Activated gamma-delta T cell (primary cell): ENCODE measurements at places on chromosomes 11 and 22.

- DNase-seq, result no peak
These were observed 13.2 kb upstream of the AIFM3 start for GRCh38 chr22:20953668-20954500.

DNA sequence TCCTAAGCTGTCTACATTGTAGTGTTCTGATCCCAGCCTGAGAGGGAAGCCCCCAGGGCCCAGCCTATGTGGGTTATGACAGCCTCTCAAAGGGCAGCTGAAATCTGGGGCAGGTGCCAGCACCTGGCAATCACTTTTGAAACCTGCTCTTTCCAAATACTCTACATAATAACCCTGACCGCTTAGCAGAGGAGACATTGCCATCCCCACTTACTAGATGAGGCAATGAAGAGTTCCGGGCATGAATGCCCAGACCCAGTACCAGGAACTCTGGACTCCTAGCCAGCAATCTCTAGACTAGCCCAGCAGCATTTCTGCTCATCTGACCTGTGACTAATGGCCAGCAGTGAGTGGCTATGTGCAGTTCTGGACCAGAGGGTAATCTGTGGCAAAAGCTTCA is 412.4 kb upstream of the CADM1 start:
- no peak for DNase-seq

- DNase-seq, result no peak
These were observed 96.2 kb downstream of the RASSF10 start for GRCh38 chr11:13105237-13105844.

- DNase-seq, result no peak
These were observed 6.2 kb downstream of the LARGE2 start for GRCh38 chr11:45928535-45929215.

DNA sequence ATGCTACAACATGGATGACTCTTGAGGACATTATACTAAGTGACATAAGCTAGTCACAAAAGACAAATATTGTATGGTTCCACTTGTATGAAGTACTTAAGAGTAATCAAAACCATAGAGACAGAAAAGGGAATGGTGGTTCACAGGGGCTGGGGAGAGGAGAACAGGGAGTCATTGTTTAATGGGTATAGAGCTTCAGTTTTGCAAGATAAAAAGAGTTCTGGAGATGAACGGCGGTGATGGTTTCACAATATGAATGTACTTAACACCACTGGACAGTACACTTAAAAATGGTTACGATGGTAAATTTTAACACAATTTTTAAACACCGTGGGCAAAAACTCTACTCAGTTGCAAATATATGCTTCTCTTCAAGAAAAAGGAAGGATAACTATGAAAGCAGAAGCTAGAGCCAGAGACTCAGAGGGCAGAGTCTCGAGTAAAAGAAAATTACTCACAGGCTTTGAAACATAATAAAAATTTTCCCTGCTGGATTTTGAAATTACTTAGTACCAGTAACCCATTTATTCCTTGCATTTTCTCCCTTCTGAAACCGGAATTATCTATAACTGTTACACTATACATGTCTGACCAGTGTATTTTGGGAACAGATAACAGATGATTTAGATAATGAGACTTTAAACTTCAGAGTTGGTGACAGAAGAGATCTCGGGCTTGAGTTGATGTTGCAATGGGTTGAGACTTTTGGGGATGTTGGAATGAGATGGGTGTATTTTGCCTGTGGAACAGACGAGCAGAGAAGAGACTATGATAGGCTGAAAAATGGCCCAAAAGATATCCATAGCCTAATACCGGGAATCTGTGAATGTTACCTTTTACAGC is 15.0 kb downstream of the MRTFA start:
- no peak for DNase-seq

GRCh38 chr11:112366777-112367176 is 106.1 kb upstream of the PLET1 start:
- no peak for DNase-seq

DNA sequence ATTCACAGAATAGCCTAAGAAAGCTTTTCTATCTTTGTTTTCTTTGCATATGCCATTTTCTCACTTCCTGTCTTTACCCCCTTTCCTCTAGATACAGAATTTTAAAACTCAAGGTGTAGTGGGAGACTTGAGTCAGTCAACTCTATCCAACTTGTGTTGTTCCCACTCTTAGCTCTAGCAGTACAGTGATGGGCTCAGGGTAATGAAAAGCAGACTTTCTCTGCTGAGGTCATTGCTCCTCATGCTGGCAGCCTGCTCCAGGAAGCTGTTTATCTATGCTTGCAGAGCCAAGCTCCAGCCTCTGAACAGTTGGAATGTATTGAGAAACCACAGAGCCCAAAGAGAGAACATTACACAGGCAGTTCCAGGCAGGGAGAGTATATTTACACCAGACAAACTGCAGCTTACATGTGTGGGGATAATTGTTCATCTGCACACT is 68.1 kb downstream of the CSTPP1 start:
- no peak for DNase-seq

DNA sequence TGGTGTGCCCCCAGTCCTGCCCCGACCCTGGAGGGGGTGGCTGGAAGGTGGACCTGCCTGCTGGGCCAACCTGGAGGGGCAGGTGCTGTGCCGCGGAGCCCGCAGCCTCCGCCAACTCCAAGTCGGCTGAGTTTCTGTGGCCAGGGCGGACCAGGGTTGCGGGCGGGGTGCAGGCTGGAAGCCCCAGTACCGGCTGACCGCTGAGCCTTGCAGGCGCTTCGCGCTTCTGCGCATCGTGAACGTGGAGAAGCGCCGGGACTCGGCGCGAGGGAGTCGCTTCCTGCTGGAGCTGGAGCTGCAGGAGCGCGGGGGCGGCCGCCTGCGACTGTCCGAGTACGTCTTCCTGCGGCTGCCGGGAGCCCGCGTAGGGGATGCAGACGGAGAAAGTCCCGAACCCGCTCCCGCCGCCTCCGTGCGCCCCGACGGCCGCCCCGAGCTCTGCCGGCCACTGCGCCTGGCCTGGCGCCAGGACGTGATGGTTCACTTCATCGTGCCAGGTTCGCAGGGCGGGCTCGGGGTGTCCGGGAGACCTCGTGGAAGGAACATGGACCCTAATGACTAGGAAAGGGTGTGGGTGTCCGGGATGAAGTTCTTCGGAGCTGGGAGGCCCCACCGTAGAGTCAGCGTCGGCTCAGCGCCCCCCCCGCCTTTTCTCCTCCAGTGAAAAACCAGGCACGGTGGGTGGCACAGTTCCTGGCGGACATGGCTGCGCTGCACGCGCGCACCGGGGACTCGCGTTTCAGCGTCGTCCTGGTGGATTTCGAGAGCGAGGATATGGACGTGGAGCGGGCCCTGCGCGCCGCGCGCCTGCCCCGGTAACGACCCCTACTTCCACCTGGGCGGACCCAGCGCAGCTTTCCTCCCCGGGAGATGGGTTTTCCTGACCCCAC is 10.2 kb downstream of the B4GALNT4 start:
- no peak for DNase-seq

DNA sequence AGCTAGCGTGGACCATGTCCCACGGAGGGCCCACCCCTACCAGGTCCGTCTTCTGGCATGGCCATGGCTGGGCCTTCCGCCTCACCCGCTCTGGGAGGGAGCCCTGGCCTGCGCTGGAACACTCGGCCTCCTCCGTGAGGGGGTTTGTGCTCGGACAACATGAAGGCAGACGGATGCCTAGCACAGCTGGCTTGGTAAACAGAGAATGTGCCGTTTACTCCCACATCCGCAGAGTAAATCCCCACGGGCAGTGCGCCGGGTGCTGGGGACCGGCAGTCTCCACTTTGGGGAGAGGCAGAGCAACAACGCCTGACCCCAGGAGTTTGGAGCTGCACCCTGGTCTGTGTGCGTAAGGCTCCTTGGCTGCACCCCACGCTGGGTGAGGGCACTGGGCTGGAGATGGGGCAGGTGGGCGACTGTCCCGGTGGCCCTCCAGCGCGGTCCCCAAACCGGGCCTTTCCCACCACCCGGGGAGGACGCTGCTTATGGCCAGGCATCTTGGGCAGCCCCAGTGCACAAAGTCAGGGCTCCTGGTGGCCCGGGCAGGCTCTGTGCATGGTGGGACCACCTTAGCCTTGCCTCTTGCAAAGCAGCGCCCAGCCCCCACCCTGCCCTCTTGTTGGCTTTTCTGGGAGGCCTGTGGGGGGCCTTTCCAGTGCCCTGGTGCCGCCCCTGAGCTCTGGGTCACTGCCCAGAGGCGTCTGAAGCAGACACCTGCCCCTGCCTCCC is 30.7 kb upstream of the MUC5AC start:
- no peak for DNase-seq

GRCh38 chr11:105236664-105237063 is 97.1 kb upstream of the CARD18 start:
- DNase-seq, result no peak

GRCh38 chr11:9002920-9003572 is 755 bp downstream of the NRIP3 start:
- DNase-seq, result no peak

DNA sequence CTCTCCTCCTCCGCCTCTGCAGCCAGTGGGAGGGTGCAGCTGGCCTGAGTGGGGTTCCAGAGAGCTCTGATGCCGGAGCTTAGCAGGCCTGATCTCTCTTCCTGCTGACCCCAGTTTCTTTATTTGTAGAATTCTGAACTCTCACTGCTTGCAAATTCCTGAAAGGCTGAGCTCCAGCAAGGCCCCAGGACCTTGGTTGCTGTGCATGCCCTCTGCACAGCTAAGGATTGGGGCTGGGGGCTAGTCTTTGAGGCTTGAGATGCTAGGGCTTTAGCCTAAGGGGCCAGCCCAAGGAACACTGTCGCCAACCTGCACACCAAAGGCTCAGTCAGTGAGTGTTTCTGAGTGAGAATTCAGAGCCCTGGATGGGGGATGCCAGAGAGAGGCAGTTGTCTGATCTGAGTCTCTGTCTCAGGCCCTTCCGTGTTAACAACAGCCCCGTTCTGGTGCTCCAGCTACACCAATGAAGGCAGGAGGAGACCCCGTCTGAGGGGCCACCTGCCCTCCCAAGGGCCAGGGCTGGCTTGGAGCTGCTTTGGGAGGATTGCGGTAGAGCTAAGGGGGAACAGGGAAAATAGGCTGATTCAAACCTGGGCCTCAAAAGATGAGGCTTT is 106.0 kb upstream of the LMO1 start:
- DNase-seq, result no peak

GRCh38 chr22:26325641-26326040 is 103.4 kb upstream of the ASPHD2 start:
- no peak for DNase-seq
